ENCODE measurements at places on chromosomes 7 and 10.

DNA sequence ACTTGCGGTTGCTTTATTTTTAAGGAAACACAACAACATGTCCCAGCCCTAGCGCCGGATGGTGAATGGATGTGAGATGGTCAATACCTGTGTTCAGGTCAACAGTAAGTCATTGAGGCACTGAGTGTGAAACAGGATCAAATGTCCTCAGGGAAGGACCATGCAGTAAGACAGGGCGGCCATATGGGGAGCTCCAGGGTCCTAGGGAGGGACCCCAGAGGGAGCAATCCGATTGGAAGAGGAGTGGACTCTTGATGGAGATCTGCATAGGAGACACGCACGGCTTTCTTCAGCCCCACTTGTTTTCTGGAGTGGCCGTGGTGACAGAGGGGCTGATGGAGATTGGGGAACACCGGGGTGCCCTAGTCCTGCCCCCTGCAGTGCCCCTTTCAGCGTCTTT is 423.8 kb upstream of the MKI67 start:
- no peaks in the 10 kb centered on the region for H3K4me1 ChIP-seq
- no peaks in the 10 kb centered on the region for H3K27me3 ChIP-seq
- H3K4me3 ChIP-seq, result no peak overlapping the region
- no peak for DNase-seq

GRCh38 chr10:63175534-63175933 is 42.4 kb downstream of the NRBF2 start:
- peaks cover 48% of the 10 kb centered on the region for H3K36me3 ChIP-seq
- no peak overlapping the region for H3K27ac ChIP-seq
- DNase-seq, result no peak
- peaks cover 42% of the 10 kb centered on the region for H3K4me1 ChIP-seq

DNA sequence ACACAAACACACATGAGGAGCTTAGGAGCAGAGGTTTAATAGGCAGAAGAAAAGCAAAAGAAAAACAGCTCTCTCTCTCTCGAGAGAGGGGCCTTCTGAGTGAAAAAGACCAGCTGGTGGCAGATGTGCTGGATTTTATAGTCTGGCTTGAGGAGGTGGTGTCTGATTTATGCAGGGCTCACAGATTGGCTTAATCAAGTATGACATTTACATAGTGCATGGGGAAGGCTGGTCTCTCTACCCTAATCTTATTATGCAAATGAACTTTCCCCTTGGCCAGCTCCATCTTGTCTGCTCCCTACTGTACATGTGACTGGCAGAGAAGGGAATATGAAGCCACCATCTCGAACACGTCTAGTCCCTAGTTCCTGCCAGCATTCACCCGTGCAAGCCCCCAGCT is 219.5 kb upstream of the ZNF804B start:
- no peaks in the 10 kb centered on the region for H3K27me3 ChIP-seq
- H3K36me3 ChIP-seq, result no peaks in the 10 kb centered on the region
- DNase-seq, result no peak
- no peak overlapping the region for H3K27ac ChIP-seq
- no peak overlapping the region for H3K4me3 ChIP-seq

DNA sequence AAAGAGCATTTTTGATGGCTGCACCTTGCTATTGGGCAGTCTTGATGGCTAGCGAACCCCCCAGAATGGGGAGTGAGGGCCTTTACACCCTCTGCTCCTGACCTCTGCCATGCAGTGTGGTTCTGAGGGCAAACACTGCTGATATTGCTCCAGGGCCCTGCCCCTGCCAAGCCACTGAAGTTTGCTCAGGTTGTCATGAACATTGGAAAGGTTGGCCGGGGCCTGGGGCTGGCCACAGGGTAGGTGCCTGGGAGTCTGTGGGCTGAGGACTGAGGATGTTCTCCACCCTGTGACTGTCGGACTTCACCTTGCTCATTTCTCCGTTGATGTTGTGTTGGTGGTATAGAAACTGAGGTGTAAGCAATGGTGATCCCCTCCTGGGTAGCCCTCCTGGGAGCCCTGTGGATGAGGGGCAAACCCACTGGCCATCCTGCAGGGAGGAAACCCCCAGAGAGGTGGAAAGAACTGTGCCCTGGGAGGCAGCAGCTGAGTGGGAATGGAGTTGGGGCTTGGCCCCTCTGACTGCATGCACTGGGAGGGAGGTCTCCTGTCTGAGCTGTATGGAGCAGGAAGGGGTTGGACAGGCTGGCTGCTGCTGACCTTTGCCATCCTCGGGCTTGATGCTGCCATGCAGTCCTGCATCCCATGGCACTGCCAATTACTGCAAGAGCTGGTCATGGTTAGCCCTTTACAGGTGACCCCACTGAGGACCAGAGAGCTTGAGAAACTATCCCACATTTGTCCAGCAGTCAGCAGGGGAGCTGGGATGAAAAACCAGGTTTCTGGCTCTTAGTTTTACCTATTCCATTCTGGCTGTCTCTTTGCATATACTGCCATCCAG is 77.1 kb downstream of the SH2D4B start:
- H3K36me3 ChIP-seq, result no peaks in the 10 kb centered on the region
- no peak for DNase-seq
- no peak overlapping the region for H3K27ac ChIP-seq
- no peaks in the 10 kb centered on the region for H3K4me1 ChIP-seq

DNA sequence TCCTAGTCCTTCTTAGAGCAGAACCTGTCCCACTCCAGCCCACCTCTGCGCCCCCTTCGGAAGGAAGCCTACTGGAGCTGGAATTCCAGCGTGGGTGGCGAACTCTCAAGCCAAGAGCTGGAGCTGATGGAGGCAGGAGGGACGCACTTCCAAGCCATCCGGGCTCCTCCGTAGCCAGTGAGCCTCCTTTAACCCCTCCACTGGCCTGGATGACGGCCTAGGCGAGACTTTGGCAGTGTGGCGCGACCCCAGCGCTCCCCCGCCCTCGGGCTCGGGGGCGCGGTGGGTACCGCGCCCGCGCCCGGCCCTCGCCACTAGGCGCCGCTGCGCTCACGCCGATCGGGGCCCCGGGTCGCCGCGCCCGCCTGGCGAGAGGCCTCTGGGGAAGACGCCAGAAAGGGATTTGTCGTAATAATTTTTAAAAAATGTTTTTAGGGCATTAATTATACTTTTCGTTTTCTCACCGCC is 5.1 kb upstream of the EMX2 start:
- H3K27me3 ChIP-seq, result peaks cover 66% of the 10 kb centered on the region
- H3K27ac ChIP-seq, result no peak overlapping the region
- H3K4me3 ChIP-seq, result no peak overlapping the region
- peaks cover 18% of the 10 kb centered on the region for H3K4me1 ChIP-seq
- peak; percentile 39 for DNase-seq
